ENCODE measurements at places on chromosomes 3 and 15.

GRCh38 chr3:95899494-95899893 is 914.9 kb upstream of the EPHA6 start:
- no peak for DNase-seq

GRCh38 chr15:34301058-34301457 is 36.5 kb downstream of the SLC12A6 start:
- DNase-seq = no peak

GRCh38 chr3:97883736-97884135 is 61.9 kb downstream of the CRYBG3 start:
- no peak for DNase-seq

GRCh38 chr3:146464783-146465182 is 4.6 kb downstream of the PLSCR2 start:
- DNase-seq = no peak

DNA sequence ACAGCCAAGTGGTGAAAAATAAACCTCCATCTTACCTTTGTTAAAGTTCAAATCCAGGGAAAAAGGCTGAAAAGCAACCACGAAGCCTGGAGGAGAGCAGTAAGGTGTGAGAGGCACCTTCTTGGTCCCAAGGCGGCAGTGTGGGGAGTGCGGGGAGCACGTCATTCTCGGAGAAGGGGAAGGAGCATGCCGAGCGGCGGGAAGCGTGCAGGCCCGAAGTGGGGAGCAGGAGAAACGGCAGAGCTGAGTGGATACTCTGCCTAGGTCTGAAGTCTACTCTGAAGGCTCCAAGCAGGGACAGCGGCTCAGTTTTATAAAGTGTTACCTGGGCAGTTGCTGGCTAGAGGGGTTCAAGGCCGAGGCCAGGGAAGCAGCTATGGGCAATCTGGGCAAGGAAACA is 96.9 kb downstream of the RYK start:
- no peak for DNase-seq

DNA sequence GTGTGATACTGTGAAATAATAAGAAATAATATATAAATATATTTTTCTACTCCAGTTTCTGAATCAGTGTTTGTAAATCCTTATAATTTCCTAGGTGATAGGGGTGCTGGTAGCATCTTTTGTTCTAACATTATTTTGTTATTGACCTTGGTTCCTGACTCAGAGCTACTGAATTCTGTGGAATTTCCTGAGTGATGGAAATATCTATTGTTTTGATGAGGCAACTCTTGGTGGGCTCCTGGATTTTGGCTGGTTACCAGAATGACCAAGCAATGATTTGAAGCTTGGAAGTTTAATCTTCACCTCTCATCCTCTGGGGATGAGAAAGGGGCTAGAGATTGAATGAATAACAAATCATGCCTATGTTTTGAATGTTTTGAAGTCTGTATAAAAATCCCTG is 377.3 kb downstream of the LPP start:
- DNase-seq = no peak

DNA sequence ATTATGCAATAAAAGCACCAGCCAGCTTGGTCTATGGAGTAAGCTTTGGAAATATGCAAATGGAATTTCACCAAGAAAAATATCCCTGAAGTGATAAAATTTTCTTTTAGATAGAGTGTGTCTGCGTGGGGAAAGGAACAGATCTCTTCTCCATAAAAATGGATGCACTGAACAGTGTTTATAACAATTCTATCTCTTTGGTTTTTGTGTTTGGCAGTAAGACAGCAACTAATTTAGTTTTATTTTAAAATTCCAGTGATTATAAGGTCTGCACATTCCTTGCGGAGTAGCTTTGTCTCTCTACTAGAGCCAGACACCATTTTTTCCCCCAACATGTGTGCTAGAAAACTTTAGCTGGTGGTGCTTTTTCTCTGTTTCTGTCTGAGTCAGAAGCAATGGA is 712.4 kb downstream of the GRM7 start:
- no peak for DNase-seq

GRCh38 chr3:146374146-146374545 is 95.2 kb downstream of the PLSCR2 start:
- DNase-seq = no peak

DNA sequence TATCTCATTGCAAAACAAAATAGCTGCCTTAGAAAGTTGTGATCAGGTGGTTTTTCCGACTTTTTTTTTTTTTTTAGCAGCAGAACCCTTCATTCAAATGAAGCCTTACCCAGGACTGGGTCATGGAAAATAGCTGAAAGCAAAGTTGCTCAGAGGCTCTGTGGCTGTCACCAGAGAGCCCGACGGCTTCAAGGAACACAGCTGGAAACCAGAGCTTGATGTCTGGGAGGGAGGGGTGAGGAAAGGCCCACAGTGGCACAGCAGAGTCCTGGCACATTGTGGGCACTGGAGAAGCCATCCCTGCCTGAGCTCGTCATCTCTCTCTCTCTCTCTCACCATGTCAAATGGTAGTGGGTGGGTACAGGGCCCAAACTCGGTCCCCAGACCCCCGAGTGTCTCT is 77.5 kb downstream of the RPN1 start:
- no peak for DNase-seq

GRCh38 chr15:22989576-22990477 is 9.7 kb upstream of the CYFIP1 start:
- no peak for DNase-seq

DNA sequence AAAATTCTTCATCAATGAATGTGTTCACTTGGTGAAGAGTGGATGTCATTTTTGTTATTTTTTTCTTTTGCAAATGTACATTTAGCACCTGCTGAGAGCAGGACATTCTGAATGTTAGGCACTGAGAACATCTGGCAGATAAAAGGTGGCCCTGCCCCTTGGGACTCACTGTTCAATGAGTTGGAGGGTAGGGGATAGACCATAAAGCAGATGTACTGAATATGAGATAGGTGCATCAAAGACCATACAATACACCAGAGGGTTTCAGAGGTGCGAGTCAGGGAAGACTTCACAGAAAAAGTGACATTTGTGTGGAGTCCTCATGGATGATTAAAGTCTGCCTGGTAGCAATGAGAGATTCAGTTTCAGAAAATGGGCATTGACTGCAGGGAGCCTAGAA is 34.2 kb downstream of the EEFSEC start:
- no peak for DNase-seq

DNA sequence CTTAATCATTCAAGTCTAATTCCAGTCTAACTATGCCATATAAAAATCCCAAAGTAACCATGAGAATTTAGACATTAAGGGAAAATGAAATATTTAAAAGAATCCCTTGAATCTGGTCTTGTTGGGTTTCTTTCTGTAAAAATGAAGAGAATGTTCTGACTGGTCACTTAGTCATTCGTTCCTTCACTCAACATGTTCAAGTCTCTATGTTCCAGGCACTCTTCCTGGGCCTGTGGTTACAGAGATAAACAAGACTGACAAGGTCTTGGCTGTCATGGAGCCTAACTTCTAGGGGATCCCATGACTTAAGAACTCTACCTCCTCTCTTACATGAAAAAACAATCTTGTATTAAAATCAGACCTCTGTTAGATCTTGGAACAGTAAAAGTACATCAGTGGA is 638.6 kb upstream of the TBL1XR1 start:
- DNase-seq = no peak
